ENCODE measurements at places on chromosomes 13 and 19.
A peak's percentile ranks its signal among the peaks of the same experiment; 100 is the strongest.

- no peak for DNase-seq
Observed at GRCh38 chr13:34640993-34641330, 301.1 kb upstream of the NBEA start.

GRCh38 chr13:84997858-84998257, 801.4 kb downstream of the SLITRK6 start:
- DNase-seq = peak; percentile 18

DNA sequence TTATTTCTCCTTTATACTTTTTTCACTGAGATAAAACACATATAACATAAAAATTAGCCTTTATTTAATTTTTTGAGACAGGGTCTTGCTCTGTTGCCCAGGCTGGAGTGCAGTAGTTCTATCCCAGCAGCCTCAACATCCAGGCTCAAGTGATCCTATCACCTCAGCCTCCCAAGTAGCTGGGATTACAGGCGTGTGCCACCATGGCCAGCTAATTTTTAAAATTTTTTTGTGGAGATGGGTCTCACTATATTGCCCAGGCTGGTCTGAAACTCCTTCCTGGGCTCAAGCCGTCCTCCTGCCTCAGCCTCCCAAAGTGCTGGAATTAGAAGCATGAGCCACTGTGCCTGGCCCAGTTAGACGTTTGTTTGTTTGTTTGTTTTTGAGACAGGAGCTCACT, 28.4 kb downstream of the CRTC1 start:
- no peak for DNase-seq

- DNase-seq = no peak
Observed at GRCh38 chr19:1018393-1018792, 2.5 kb downstream of the TMEM259 start.

GRCh38 chr19:7535998-7536695, 630 bp downstream of the PNPLA6 start:
- DNase-seq = no peak

GRCh38 chr13:69970520-69970919, 137.1 kb upstream of the ATXN8OS start:
- no peak for DNase-seq

DNA sequence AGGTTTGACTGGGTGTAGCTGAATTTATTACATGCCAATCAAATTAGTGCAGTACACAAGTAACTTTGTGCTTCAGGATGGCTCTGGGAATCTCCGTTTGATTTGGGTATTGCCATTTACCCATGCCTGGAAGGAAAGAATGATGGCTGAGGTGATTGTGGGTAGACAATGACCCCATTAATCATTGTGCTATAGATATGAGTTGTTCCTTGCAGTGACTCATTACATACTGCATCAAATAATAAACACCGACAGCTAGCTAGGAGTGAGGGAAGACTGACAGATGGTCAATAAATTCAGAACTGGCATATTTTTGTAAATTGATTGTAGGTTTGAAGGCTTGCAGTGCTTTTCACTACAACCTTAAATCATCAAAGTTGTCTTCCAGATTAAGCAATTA, 1069.5 kb downstream of the DIAPH3 start:
- DNase-seq = no peak

DNA sequence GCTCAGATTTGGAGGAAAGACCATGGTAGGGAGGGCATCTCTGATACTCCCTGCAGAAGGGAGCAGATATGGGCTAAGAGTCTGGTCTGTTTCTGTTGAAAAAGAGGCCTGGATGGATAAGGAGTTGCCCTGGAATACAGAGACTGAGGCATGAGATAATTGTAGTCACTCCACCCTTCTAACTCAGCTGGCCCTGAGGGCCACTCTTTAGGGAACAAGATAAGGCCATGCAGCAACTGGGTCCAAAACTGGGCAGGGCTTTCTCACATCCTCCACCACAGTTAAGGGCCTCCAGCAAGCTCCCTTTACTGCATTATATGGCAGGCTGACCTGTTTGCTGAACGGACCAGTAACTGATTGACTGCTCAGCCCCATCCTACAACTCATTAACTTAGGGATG, 1.3 kb downstream of the ZNF749 start:
- DNase-seq = no peak

DNA sequence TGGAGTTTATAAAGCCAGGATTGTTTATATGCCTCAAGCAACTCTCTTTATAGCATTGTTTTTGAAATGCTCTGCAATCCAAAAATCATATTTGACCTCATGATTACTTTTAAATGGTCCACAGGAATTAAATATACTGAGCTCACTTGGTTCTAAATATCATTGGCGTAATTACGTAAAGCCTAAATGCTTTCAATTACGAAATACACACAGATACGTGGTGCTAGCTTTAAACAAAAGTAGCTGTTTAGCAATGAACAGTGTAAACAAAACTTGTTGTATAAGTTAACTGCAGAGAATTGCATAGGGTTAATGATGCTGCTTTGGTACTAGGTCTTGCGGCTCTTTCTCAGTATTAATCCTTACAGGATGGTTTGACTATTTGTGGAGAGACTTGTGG, 346.6 kb downstream of the COG6 start:
- no peak for DNase-seq

GRCh38 chr19:7426986-7427385, 61.8 kb downstream of the PEX11G start:
- DNase-seq = no peak

DNA sequence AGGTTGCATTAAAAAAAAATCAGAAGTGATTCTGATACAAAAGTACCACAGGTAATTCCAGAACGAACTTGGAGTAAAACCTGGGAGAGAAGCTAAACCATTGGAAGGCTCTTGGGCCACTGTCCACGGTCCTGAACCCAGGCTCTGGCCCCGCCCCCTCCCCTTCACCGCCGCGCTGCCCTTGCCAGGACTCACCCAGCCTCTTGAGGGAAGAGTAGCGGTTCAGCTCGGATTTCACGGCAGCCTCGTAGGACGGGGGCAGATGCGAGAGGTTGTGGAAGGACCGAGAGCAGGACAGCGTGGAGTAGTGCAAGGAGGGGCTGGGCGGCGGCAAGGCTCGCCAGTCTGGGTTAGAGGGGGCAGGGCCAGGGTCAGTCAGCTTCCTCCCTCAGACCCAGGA, 5.7 kb downstream of the SHISA7 start:
- DNase-seq = no peak
